ENCODE measurements at places on chromosomes 6 and 20.

- DNase-seq: no peak
Observed at GRCh38 chr6:156886409-156886808, 109.2 kb downstream of the ARID1B start.

DNA sequence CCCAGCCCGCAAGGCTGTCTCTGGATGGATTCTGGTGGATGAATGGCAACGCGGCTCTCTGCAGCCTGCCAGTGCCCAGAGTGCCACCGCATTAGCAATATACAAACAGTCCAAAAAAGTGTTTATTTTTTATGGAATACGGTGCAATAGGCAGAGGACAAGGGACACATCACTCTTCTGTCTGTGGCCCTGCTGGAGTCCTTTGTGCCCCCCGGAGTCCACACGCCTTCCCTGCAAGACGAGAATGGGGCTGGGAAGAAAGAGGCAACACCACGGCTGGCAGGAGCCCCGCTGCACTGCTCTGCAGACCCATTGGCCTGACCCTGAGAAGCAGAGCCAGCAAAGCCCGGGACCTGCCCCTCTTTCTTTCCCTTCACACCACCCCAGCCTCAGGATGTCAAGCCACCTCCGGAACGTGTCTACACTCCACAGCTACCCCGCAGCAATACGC is 196.3 kb downstream of the SYNDIG1 start:
- no peak for DNase-seq

- DNase-seq: peak; percentile 89
Observed at GRCh38 chr6:129490521-129491255, 219.3 kb downstream of the ARHGAP18 start.

GRCh38 chr6:53628354-53629119 is 37.0 kb downstream of the KLHL31 start:
- DNase-seq: no peak

GRCh38 chr6:15441215-15441868 is 195.5 kb downstream of the JARID2 start:
- DNase-seq: peak; percentile 86

- DNase-seq: no peak
Observed at GRCh38 chr6:130632277-130632676, 194.9 kb upstream of the SMLR1 start.

DNA sequence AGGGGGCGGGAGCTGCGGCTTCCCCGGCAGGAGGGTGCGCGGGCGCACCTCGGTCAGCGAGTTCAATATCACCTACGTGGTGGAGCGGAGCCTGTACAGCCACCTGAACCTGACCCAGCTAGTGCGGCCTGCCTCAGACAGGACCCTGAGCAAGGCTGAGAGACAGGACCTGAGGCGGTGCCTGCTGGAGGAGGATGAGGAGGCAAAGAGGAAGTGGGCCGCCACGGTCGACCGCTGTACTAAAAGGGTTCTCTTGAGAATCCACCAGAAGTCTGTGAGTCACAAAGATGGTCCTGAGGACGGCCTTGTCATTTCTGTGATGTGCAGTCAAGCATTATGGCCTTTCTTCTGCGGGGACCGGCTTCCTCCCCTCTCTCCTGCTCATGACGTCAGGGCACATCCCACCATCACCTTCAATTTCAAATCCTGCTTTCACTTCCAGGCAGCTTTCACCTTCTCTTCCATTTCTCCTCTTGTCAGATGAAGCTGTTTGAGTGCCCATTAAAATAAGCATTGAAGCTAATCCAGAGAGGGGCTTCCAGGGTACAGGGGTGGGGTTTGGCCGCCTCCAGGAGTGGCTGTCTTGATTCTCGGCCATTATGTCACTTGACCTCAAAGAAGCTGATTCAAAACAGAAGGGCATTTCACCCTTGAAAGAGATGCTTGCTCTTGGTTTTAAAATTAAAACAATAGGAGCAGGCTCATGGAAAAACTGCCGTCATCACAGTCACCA is 177.6 kb downstream of the SASH1 start:
- peak; percentile 5 for DNase-seq

DNA sequence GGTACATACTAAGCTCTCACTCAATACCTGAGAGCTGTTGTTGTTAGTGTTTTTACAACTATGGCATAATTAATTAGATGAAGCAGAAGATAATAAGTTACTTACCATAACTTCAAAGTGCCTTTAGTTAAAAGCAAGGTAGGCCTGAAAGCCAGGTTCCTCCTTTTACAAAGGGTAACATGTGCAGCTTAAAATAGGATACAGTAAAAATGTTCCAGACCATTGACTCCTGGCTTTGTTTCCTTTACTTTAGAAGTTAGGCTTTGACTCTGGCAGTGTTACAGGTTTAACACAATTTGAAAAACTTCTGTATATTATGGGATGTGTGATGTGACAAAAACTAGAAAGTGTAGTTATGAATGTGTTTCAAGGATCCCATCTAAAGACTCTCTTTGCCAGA is 522.5 kb downstream of the EPM2A start:
- DNase-seq: no peak

DNA sequence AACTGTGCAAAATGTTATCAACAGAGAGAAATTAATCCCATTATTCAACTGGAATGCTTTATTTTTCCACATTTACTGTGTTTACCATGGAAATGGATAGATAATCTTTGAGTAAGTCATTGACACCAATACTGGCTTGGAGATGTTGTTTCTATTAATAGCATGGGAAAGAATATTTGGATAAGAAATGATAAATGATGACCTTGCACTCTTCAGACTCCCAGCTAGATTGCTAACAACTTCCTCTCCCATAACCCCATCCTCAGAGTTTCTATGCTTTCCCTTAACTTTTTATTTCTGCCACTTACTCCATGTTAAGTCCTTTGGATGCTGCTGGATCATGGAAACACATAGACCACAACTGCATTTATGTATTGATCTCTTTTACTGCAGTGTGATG is 182.5 kb downstream of the FNDC1 start:
- no peak for DNase-seq

DNA sequence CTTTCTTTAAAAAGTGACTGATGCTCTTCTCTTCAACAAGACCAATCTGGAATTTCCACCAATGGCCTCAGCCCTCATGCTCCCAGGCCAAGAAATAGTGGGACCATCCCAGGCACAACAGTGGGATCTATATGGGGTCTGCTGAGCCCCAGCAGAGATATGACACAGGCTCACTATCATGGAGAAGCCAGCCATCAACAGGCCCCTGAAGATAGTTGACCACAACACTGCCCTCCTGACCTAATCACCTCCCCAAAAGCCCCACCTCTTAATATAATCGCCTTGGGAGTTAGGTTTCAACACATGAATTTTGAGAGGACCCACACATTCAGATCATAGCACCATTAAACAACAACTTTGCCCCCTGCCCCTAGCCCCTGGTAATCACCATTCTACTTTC is 16.8 kb upstream of the MCM3 start:
- DNase-seq: peak; percentile 59

DNA sequence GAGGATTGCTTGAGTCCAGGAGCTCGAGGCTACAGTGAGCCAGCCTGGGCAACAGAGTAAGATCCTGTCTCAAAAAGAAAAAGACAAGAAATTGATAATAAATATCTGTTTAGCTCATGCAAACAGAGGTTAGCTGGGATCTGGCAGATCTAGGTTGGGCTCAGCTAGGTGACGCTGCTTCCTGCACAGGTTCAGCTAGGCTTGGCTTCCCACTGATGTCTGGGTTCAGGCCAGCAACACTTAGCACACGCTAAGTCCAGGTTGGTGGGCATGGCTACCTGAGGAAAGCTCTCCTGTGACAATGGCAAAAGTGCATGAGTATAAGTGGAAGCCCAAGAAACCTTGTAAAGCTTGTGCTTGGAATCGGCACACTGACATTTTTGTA is 48.7 kb downstream of the RIN2 start:
- DNase-seq: no peak

DNA sequence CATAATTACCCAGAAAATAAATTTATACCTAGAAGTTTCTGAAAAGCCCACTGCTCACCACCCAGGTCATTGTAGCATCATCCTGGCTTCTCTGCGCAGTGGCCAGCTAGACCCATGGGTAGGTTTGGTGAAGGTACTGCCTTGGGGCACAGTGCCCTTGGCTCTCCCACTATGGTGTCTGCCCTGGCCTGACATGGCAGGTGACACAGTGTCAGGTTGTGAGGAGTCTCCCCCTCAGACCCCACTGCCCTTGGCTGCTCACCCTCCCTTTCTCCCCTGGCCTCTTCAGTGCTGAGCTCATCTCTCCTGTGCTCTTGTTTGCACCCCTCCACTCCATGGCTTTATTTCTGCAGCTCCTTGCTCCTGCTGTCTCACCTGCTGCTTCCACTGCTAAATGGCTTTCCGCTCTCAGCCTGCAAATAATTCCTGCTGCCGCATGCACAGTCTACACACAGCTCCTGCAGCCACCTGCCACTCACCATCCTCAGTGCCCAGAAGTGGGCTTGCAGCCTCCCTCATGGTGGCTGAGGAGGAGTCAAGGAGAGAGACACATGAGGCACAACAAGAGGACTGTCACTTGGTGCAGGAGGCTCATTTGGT is 313.4 kb upstream of the MOCS1 start:
- no peak for DNase-seq

- DNase-seq: no peak
Observed at GRCh38 chr20:6651016-6651415, 116.5 kb upstream of the BMP2 start.

- DNase-seq: no peak
Observed at GRCh38 chr20:8858181-8858787, 210.6 kb upstream of the PLCB4 start.

- no peak for DNase-seq
Observed at GRCh38 chr20:2164966-2165365, 63.3 kb downstream of the STK35 start.

GRCh38 chr6:32659856-32660595 is 6.4 kb downstream of the HLA-DQB1 start:
- DNase-seq: no peak

GRCh38 chr6:162179196-162179951 is 548.2 kb downstream of the PRKN start:
- peak; percentile 48 for DNase-seq

- DNase-seq: no peak
Observed at GRCh38 chr20:37938181-37938750, 35.3 kb downstream of the VSTM2L start.

DNA sequence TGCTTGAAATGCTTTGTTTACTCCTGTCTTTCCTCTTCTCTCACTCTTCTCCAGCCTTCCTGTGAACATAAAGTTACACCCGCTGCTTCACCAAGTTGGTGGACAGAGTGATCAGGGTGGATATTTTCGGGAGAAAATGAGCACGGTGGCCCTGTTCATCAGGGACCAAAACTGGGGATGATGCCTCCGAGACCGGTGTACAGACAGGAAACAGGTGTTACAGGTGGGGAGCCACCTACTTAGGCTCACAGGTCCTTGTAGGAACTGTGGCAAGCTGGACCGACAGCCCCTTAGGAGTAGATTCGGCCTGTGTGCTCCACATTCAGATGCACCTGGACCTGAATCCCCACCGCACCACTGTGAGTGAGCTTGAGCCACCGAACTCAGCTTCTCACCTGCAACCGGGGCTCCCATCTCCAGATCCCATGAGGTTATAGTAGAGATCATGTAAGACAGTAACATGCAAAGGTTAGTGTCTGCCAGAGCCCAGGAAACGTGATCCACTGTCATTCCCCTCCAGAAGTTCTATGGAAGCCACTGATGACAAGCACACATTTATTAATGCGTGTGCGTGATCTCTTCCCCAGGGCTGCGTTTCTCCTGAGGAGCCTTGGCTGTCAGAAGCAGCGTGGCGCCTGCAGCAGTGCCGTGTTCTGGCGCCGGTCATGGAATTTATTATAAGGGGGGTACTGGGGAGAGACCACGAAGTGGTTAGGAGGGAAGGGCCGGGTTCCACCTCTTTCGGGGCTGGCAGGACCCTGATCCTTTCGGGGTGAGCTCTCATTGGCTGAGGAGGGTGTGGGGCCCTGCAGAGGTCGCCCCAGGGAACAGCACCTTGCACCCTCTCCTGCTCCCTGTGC is 94.2 kb downstream of the ERMARD start:
- no peak for DNase-seq

- DNase-seq: peak; percentile 47
Observed at GRCh38 chr20:59992526-59993084, 34.4 kb downstream of the CDH26 start.

DNA sequence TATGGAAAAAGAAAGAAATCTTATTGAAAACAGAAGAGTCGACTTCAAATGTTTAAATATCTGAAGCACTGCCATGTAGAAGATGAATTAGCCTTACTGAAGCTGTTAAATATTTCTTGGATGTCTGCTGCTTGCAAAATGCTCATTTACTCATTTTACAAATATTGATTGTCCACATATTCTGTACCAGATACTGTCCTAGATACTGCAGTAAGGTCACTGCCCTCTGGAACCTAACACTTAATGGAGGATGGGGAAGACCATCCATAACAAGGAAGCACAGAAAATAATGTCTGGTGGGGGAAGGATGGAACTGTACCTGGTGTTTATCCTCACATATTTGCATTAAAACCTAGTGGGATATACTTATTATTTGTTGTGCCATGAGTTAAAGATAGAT is 99.0 kb downstream of the RCAN2 start:
- DNase-seq: no peak

- DNase-seq: peak; percentile 14
Observed at GRCh38 chr6:112502351-112503090, 155.4 kb downstream of the RFPL4B start.

DNA sequence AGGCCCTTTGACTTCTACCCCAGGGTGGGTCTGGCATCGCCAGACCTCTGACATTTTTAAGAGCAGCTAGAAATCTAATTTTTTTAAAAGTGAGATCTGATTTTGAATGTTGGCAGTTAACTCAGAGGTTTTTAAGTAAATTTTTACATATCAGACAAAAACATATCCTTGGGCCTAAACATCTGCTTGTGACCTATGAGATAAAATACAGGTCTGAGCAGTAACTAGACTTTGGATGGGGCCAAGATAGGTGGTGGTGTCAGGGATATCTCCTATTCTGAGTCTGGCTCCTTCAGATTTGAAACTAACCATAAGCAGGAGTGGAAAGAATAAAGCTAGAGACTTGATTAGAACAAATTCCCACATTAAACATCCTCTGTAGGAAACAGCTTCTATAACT is 17.6 kb downstream of the RALY start:
- peak; percentile 71 for DNase-seq

- no peak for DNase-seq
Observed at GRCh38 chr6:1739680-1740079, 130.0 kb downstream of the FOXC1 start.

- DNase-seq: no peak
Observed at GRCh38 chr6:157063923-157064322, 259.4 kb downstream of the TMEM242 start.

GRCh38 chr6:7866526-7866925 is 44.1 kb downstream of the TXNDC5 start:
- no peak for DNase-seq

GRCh38 chr20:1463971-1464570 is 2.6 kb downstream of the NSFL1C start:
- DNase-seq: peak; percentile 43

GRCh38 chr6:131510094-131510493 is 62.9 kb upstream of the ARG1 start:
- DNase-seq: no peak

DNA sequence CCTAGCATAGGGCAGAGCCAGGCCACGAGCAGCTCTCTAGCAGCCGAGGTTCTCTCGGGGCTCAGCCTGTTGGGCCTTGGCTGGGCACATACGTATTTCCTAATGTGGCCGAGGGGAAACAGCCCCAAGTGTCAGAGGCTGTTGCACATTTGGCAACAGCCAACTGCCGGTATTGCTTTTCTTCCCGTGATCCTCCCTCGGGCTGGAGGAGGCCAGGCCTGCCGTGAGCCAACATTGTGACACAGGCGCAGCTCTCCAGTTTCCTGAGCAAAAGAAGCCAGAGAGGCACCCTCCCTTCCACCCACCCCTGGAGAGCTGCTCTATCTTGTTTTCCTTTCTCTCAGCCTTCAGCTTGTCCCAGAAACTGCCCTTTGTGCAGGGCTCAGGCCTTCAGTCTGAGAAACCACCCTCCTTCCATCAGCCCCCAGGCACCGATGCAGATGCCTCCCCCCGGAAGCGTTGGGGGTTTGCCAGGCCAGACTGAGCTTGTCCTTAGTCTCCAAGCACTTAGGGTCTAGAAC is 5.1 kb upstream of the BPI start:
- DNase-seq: peak; percentile 75
